ENCODE measurements at places on chromosomes 12 and 14.

- no peak for DNase-seq
Observed at GRCh38 chr12:106197906-106198623, 49.8 kb downstream of the CKAP4 start.

DNA sequence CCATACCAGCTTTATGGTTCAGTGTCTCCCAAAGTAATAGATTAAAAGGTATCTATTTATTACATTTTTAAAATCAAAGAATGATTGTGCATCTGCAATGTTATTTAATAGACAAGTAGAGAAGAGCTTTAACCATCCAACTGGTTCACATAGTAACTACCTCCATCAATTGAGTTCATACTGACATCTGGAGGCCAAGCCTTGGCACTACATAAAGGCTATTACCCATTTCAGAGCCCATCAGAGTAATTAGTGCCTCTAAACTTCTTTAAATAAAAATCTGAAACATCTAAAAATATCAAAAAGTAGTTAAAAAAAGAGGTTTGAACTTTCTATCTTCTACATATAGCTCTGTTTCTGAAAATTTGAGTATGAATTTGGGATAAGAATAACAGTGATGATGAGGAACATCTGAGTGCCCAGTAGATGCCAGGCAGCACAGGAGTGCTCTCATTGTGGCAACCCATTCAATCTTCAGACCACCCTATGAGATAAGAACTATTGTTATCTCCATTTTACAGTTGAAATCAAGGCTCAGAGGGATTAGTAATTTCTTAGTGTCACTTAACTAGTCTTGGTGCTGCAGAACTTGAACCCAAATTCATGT is 132.9 kb upstream of the DAAM1 start:
- no peak for DNase-seq

DNA sequence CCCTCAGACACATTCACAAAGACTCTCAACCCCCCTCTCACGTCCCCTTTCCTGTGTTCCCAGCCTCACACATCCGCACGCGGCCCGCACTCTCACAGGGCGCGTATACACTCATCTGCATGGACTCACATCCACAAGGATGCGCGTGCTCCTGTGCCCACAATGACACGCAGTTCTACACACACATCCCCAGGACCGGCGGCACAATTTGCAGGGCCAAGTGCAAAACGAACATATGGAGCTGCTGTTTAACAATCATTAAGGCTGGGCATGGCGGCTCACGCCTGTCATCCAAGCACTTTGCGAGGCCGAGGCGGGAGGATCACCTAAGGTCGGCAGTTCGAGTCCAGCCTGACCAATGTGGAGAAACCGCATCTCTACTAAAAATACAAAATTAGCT is 36.4 kb upstream of the EML1 start:
- DNase-seq = no peak

DNA sequence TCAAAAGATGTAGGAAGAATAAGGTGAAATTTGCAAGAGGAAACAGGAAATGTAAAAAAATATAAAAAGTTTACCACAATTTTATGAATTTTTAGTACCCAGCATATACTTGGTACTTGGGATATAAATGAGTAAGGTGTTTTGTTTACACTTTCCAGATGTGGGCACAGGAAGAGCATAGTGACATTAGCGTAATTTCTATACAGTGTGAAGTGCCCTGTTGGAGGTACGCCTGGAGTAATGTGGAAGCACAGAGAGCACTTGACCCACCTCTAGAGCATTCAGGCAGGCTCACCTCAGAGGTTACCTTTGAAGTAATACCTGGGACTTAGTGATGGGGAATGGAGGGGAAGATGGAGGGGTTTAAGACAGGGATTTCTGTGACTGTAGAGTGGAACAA is 89.5 kb downstream of the AEBP2 start:
- no peak for DNase-seq

GRCh38 chr12:31214626-31215517 is 111.1 kb downstream of the SINHCAF start:
- no peak for DNase-seq

DNA sequence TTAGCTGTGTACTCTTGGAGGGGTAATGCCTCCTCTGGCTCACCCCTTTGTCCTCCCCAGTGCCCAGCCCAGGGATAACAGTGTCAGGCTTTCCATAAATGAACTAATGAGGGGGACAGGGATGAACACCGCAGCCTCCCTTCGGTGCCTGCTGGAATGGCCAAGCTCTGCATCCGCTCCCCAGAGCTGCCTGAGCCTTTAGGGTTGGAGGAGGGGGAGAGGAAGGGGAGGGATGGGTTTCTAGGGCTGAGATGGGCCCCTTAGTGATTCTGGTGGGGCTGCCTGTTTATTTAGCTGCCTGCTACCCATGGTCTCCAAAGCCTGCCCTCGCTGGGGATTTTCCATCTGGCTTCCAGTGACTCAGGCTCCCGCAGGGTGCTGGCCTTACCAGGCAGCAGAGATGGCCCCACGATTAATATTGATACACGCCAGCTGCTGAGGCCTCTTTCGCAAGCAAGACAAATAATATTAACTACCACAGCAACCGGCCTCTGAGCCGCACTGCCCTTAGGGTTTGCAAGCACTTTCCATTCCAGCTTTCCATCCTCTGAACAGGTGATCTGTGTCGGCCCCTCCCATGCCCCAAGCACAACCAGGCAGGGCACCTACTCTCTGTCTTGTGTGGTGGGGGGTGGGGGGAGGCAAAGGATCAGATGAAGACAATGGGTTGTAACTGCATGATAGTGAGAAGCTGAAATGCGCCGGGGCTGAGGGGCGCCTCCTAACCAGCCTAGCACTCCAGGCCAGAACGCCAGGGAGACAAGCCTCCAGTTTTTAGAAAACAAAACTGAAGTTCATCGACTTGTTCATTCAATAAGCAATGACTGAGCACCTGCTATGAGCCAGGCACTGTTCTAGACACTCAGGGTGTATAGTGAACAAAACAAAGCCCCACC is 56.7 kb downstream of the C14orf132 start:
- no peak for DNase-seq

- no peak for DNase-seq
Observed at GRCh38 chr12:47415054-47415453, 290.8 kb downstream of the RPAP3 start.

- no peak for DNase-seq
Observed at GRCh38 chr14:99415496-99416281, 65.0 kb downstream of the SETD3 start.

GRCh38 chr14:86935241-86935885 is 1057.6 kb downstream of the GALC start:
- DNase-seq = no peak

DNA sequence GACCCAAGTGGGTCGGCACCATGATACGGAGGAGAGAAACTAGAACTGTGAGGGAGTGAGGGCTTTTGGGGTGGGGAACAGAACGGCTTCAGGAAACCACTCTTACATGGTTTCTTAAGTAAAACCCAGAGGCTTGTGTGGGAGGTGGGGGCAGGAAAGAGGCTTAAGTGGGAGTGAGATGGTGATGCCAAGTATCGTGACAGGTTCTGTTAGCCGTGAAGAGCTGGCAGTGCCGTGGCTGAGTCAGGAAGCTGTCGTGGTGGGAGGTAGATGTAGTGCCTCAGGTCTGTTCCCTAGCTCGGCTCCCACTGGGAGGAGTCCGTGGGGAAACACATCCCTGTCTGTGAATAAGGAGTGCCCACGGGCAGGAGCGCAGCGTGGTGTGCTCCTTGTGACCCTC is 185.8 kb upstream of the FKBP4 start:
- DNase-seq = no peak

DNA sequence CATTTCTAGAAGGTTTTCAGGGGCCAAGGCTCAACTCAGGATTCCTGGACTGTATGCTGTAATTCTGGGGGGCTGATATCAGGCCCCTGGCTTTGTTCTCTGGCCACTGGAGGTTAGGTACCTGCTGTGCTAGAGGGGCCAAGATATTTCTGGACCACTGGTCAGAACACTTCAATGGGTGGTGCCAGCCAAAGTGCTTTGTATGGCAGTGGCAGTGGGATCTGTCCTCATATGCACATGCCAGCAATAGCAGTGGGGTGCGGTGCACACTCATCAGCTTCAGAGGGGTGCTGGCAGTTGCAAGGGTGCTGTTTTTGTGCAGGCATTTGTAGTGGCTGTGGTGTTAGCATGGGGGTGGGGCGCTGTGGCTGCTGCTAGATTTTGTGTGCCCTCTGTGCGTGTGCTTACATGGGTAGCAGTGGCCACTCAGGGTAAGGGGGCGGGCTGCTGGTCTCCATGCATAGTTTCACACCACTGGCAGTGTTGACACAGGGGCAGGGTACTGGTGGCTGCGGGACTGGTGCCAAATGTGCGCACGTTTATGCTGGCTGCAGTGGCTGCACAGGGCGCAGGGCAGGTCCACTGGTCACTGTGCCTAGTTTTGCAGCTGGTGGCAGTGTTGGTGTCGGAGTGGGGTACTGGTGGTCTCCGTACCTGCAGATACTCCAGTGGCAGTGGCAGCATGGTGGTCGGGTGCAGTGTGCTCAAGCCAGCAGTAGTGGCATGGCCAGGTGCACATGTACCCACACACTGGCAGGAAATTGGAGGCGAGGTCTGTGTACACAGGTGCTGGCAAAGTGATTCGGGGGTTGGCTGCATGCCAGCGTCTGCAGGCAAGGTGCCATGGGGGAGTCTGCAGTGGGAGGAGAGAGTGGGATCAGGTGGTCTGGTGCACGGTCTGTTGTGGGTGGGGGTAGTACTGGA is 12.6 kb downstream of the NOPCHAP1 start:
- no peak for DNase-seq

DNA sequence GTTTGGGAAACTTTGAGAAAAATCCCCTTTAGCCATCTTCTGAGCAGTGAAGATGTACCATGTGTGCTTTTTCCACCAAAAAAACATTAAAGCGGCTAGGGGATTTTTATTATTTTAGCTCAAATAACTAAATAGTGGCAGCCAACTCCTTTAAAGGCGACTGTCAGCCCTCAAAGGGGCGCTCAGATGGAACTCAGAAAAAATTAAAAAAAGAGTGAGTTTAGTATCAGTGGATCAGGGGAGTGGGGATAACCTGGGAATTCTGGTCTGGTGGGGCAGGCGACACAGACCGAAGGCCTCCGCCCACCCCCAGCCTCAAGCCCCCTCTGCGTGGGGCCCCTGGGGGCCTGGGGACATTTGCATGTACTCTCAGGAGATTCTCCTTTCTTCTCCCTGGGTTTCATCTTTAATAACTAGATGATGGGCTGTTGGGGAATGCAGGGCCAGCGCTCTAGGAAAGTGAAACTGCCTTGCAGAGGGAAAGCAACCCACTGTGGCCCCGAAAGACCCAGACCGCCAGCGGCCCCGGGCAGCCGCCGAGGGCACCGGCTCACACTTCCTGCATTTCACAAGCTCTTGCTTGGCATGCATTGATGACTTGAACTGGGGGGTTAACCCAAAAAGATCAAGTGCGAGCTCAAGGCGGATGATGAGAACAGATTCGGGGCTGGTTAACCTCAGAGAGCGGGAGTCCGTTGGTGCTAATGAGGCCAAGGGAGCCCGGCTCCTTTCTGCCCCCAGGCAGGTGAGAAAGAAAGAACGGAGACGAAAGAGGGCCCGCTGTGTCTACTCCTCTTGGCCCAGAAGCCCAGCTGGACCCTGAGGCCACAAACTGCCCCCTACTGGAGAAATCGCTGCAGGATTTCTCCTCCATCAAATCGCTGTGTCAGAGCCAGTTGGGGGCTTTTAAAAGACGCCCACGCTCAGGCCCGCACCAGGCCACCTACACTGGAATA is 7.3 kb upstream of the BATF start:
- DNase-seq = no peak

GRCh38 chr14:100867631-100868315 is 35.7 kb downstream of the RTL1 start:
- no peak for DNase-seq

DNA sequence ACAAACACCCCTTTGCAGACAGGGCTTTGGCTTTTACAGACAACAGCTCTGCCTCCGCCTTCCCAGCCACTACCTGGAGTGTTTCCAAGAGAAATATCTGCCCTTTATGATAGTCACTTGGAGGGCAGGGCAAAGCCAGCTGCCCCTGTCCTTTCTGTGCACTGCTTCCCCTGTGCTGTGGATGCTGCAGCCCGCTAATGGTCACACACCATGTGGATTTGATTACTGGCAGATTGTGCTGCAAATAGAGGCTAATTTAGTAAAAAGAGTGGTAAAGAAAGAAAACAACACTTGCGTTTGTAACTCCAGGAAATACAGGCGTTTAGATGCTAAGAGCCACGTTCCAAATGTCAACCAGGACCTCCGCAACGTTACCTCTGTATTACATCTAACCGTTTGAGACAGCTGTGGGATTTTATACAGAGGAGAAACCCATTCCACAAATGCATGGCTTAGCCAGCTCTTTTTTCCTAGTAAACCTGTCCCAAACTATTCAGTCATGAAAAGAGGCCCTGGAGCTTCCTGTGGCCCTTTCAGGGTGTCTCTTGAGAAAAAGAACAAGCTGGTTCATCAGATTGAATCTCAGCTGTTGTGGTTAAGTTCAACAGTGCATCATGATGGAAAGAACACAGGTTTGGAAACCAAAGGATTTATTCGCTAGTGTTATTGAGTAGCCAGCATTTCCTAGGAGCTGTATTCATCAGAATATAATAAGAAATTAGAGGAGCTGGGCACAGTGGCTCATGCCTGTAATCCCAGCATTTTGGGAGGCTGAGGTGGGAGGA is 30.1 kb upstream of the PWP1 start:
- no peak for DNase-seq

GRCh38 chr12:108833355-108833733 is 24.0 kb downstream of the SSH1 start:
- no peak for DNase-seq
